Mesangial cell (primary cell): ENCODE measurements at places on chromosomes 12 and 14. TPM values are rescaled to one million over a fixed set of nuclear protein-coding genes. Genes with fewer than 3 reads are reported as not detected.

GLS2 gene
- total RNA-seq: 1.1 and 2.2 TPM in 2 replicates

STAT2 gene
- 53.4 and 121 TPM in 2 replicates for total RNA-seq

LMBR1L gene
- 20.2 and 48.8 TPM in 2 replicates for total RNA-seq

CLEC1A gene
- not detected in 2 replicates for total RNA-seq

AICDA gene
- total RNA-seq: 0.13 TPM in 1 of 2 replicates, not detected in the other

MAGOHB gene
- 9.4 and 19.7 TPM in 2 replicates for total RNA-seq

ERP27 gene
- total RNA-seq: 0.33 and 12.8 TPM in 2 replicates
